ENCODE measurements at places on chromosomes 13 and 19.

DNA sequence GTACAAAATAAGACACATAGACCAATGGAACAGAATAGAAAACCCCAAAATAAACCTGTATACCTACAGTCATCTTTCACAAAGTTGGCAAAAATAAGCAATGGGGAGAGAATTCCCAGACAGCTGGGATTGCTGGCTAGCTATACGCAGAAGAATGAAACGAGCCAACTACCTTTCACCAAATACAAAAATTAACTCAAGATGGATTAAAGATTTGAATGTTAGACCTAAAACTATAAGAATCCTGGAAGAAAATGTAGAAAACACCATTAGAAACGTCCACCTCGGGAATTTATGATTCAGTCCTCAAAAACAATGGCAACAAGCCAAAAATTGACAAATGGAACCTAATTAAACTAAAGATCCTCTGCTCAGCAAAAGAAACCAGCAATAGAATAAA lies 408.1 kb upstream of the SLITRK1 start:
- no peak for DNase-seq

- no peak for DNase-seq
Measured at GRCh38 chr13:31011901-31012654, 79.6 kb downstream of the TEX26 start.

- no peak for DNase-seq
Measured at GRCh38 chr19:28984315-28984714, 228.6 kb downstream of the UQCRFS1 start.

- DNase-seq: no peak
Measured at GRCh38 chr19:45191375-45191774, 12.8 kb downstream of the BLOC1S3 start.

- no peak for DNase-seq
Measured at GRCh38 chr13:41007744-41008128, 11.4 kb downstream of the ELF1 start.

DNA sequence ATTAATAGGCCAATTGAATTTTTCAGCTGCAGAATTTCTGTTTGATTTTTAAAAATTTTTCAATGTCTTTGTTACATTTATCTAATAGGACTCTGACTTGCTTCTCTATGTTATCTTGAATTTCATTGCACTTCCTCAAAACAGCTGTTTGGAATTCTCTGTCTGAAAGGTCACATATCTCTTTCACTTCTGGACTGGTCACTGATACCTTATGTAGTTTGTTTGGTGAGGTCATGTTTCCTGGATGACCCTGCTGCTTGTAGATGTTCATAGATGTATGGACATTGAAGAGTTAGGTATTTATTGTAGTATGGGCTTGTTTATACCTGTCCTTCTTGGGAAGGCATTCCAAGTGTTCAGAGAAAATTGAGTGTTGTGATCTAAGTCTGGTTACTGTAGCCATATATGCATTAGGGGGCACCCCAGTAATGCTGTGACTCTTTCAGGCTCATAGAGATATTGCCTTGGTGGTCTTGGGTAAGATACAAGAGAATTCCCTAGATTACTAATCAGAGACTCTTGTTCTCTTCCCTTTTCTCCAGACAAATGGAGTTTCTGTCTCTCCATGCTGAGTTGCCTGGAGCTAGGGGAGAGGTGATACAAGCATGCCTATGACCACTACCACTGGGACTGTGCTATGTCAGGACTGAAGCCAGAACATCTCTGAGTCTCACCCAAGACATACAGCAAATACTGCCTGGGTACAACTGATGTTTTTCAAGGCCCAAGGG lies 27.8 kb downstream of the RFC3 start:
- DNase-seq: no peak

GRCh38 chr19:45547211-45547770 lies 37.3 kb downstream of the OPA3 start:
- DNase-seq: no peak

DNA sequence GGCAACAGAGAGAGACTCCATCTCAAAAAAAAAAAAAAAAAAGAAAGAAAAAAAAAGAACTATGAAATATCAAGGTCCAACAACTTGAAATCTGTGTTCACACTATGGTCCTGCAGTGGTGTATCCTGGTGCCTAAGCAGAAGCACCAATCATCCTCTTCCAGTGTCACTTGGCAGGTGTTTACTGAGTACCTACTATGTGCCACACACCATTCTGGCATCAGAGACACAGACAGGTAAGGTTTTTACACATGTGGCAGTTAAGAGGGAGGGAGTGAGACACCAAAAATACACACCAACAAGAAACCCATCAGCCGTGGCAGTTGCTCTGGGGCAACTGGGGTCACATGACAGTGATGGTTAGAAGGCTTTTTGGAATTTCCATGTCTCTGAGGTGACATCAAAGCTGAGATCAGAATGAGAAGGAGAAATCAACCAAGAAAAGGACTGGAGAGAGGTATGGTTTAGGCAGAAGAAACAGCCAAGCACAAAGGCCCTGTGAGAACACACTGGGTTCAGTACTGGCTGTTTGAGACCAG lies 17.6 kb downstream of the PBX4 start:
- no peak for DNase-seq

GRCh38 chr13:79226938-79227337 lies 179.1 kb downstream of the RBM26 start:
- DNase-seq: no peak

DNA sequence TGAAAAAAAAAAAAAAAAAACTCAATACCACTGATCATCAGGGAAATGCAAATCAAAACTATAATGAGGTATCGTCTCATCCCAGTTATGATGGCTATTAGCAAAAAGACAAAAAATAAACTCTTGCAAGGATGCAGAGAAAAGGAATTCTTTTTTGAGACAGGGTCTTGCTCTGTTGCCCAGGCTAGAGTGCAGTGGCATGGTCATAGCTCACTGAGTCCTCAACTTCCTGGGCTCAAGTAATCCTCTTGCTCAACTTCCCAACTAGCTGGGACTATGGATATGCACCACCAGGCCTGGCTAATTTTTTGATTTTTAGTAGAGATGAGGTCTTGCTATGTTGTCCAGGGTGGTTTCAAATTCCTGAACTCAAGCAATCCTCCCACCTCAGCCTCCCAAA lies 59.5 kb downstream of the MICU2 start:
- no peak for DNase-seq

Measured in stimulated activated CD8-positive, alpha-beta memory T cell treated with anti-CD3 and anti-CD28 coated beads, Interleukin-4, amount 100 ng/mL, for 4 hours (primary cell).